ENCODE measurements at places on chromosomes 12 and 14.

GRCh38 chr12:32034045-32034444 is 72.6 kb upstream of the BICD1 start:
- DNase-seq: no peak

GRCh38 chr12:108430245-108430644 is 84.8 kb upstream of the FICD start:
- no peak for DNase-seq

- no peak for DNase-seq
Measured at GRCh38 chr12:103965255-103965589, 450 bp upstream of the TDG start.

GRCh38 chr12:46493150-46493833 is 120.7 kb upstream of the SLC38A2 start:
- DNase-seq: no peak

DNA sequence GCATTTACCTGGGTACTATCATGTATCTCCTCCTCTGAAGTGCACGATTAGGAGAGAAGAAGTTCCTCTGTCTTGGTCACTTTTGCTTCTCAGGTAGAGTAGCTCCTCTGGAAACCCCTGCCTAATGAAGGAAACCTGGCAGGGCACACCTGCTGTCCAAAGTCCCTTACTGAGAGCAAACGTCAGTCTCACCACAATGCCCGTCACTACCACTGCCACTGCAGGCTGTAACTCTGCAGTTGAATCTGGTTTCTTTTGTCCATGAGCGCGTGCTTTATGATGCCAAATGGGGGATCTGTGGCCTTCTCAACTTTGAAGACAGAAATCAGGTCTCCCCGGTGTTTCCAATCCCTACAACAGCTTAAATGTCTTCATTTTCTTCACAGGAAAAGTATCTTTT is 1068.6 kb downstream of the BCL11B start:
- DNase-seq: no peak

- no peak for DNase-seq
Measured at GRCh38 chr12:88897723-88898122, 317.5 kb upstream of the KITLG start.

GRCh38 chr12:53676656-53677015 is 753 bp upstream of the ATP5MC2 start:
- peak; percentile 29 for DNase-seq

GRCh38 chr14:98070536-98070935 is 1201.5 kb downstream of the BCL11B start:
- no peak for DNase-seq

DNA sequence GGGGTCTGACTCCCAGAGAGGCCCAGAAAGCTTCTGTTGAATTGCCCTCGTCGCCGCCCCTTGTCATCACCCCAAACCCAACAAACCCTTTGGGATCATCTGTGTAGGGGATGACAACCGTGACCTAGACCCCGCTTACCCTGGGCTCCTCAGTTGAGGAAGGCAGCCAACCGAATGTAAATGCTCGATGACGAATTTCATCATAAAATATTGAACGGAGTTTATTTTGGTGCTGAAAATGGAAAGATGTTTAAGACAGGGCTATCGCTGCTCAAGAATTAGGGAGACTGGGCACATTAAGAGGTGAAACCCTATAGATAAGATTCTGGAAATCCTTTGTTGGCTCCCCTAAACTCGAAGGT is 512 bp downstream of the ACTR10 start:
- DNase-seq: no peak

DNA sequence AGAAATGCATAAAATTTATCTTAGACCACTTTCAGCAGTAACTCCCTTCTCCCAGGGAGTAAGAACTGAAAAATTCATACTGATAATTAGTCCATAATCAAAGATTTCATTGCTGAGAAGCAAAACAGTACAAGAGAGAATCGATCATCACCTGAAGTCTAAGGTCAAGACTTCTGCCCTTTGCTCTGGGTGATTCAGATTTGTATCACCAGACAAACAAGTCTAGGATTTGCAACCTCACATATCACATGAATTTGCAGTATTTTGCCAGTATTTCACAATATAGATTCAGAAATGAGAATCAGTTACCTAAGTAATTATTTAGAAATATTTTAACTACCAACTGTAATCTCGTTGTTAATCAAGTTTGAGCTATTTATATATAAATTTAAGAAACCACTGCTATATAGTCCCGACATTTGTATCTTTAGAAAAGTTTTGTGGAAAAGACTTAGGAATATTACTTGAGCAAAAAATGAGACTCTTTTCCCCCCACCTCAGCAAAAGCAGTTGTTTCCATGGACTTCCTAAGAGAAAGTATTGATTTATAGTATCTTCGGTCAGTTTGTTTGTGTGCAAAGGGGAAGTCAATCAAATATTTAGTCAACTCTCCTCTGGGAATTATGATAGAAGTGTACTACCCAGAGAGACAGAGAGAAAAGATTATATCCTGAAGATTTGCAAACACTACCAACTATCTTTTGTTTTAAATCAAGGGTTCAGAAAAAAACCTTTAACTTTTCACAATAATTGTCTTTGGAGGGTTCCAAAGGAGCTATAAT is 840.1 kb downstream of the TRHDE start:
- no peak for DNase-seq

DNA sequence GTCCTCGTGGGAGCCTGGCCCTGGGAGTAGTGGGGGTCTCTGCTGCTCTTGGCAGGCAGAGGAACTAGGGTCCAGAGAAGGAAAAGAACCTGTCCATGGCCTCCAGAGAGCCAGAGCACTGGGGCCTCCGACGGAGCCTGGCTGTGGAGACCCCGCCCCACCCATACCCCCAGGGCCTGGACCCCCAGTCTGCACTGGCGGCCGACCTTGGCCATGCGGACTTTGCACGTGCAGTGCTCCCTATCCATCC is 1.1 kb downstream of the BEGAIN start:
- no peak for DNase-seq

- no peak for DNase-seq
Measured at GRCh38 chr12:66662729-66663128, 16.1 kb downstream of the GRIP1 start.

- DNase-seq: no peak
Measured at GRCh38 chr14:52115286-52115685, 46.4 kb upstream of the NID2 start.

- DNase-seq: no peak
Measured at GRCh38 chr12:104420868-104421267, 35.9 kb upstream of the CHST11 start.

- DNase-seq: peak; percentile 61
Measured at GRCh38 chr12:56119361-56119796, 1.3 kb downstream of the ZC3H10 start.

DNA sequence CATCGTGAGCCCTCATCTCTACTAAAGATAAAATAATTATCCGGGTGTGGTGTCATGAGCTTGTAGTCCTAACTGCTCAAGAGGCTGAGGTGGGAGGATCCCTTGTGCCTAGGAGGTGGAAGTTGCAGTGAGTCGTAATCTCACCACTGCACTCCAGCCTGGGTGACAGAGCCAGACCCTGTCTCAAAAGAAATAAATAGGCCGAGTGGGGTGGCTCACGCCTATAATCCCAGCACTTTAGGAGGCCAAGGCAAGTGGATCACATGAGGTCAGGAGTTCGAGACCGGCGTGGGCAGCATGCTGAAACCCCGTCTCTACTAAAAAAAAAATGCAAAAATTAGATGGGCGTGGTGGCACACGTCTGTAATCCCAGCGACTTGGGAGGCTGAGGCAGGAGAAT is 70.9 kb downstream of the RESF1 start:
- DNase-seq: no peak

DNA sequence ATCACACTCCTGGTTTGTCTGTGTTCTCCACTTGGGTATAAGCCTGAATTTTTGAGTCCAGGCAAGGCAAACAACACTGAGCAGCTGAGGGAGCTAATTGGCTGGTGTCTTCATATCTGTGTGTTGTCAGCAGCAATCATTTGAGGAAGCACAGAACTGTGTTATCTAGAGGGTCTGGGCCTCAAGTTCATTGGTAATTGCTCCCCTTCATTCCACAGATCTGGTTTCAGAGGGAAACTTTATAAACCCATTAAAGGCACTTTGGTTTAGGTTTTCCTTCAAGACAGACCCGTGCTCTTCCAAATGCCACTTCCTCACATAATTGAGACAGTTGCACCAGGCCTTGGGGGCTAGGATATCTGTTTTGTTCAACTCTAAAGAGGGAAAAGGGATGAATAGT is 5.6 kb downstream of the DACT1 start:
- DNase-seq: no peak

- no peak for DNase-seq
Measured at GRCh38 chr12:103766028-103766427, 75.0 kb downstream of the NT5DC3 start.

GRCh38 chr12:116598311-116599284 is 39.4 kb downstream of the MAP1LC3B2 start:
- DNase-seq: no peak

GRCh38 chr14:29451941-29452340 is 475.7 kb downstream of the PRKD1 start:
- no peak for DNase-seq

DNA sequence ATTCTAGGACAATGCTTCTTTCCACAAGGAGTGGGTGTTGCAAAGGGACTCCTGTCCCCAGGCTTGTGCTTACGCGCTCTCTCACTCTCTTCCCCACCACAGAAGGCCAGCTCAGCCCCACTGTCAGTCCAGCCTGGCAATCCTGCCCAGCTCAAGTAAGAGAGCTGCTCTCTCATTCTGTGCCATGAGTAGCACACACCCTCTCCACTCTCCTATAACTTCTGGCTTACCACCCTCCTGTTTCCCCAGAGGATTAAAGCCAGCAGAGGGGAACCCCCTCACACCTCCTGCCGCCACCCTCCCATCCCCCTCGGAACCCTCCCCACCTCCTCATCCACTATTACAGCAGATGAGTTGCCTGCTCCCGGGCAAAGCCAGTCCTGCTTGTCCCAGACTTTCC is 17.1 kb downstream of the NCKAP5L start:
- DNase-seq: no peak

DNA sequence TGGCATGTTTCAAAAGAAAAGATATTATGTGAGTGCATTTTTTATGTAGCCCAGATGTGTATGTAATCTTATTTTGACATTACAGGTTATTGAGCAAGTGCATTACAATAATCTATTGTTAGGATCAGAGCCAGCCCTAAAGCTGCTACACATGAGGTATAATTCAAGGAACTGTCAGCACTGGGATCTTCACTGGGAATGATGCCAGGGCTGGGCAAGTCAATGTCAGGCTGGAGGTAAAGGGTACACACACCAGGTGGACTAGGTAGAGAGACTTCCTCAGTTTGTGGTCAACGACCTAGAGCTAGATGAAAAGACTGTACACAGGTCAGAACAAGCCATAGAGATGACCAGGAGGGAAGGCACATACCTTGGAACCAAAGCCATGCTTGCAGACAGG is 15.4 kb downstream of the TRIM9 start:
- no peak for DNase-seq

GRCh38 chr12:27361372-27361771 is 28.7 kb downstream of the BMAL2 start:
- DNase-seq: no peak

GRCh38 chr14:59215322-59215721 is 26.9 kb downstream of the DAAM1 start:
- no peak for DNase-seq

GRCh38 chr14:90168425-90169105 is 87.8 kb upstream of the PSMC1 start:
- DNase-seq: no peak

DNA sequence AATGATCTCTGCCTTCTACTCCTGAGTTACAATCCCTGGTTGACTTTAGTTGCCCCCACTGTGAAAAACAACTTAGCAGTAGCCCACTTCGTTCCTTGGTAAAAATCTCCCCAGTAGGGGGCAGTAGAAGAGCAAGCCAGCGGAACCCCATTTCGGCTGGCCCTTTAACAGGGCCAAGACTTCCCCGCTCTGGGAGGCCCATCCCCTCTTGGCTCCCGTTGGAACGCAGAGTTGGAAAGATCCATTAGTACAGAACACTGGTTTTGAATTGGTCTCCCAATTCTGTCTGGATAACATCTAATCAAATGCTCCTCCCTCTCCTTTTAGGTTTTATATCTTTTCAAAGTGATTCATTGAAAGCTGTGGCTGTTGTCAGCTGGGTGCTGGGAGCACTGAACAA is 1133.3 kb downstream of the BCL11B start:
- no peak for DNase-seq

- DNase-seq: no peak
Measured at GRCh38 chr14:77457115-77457521, 283 bp downstream of the VIPAS39 start.

DNA sequence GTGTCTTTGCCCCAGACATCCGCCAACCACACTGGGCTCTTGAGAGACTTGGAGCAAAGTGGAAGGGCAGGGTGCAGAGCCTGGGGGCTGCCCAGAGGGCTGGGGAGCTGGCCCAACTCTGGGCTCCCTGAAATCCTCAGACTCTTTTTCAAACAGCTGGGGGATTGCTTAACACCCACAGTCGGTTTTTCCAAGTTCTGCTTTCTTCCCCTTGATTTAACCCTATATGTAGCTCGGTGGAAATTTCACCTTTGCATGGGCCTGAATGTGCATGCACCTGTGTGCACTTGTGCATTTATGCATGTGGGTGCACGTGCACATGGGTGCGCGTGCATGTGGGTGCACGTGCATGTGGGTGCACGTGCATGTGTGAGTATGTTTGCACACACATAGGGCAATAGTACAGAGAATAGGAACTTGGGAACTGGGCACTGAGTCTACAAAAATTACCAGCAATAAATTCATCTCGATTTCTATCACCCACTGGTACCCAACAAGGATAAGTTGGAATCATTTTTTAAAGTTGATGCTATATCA is 52.3 kb upstream of the RFLNA start:
- no peak for DNase-seq

GRCh38 chr14:100081997-100082625 is 16.9 kb downstream of the EVL start:
- DNase-seq: no peak

GRCh38 chr14:78227248-78228077 is 57.3 kb downstream of the NRXN3 start:
- DNase-seq: no peak

DNA sequence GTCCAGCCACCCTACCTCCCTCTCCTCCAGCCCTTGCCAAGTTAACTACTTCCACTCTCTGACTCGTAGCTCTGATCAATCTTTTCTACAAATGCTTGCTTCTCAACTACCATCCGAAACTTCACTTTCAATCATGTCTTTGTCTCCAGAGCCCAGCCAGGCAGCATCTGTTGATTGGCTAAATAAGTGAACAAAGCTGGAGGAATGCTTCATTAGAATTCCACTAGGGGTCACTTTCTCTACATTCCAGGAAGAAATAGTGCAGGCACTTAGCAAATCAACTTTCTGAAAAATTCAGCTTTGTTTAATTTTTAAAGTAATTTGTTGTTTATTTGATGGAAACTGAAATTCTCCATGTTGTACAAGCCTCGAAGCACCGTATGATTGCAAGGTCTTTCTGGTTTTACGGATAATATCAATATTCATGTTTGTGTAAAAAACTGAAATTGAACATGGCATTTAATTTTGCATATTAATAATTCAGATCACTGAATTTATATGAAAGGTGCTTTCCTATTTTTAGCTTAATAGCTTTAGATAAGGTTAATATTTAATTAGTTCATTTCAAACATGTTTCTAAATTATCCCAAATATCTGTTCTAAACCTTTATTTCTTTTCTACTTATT is 32.4 kb upstream of the HELB start:
- peak; percentile 27 for DNase-seq

GRCh38 chr12:109963743-109964429 is 32.3 kb downstream of the GIT2 start:
- DNase-seq: no peak

All from germinal center (tissue), 1 donor.